ENCODE measurements at places on chromosomes 16 and 17.
A peak's percentile ranks its signal among the peaks of the same experiment; 100 is the strongest.

DNA sequence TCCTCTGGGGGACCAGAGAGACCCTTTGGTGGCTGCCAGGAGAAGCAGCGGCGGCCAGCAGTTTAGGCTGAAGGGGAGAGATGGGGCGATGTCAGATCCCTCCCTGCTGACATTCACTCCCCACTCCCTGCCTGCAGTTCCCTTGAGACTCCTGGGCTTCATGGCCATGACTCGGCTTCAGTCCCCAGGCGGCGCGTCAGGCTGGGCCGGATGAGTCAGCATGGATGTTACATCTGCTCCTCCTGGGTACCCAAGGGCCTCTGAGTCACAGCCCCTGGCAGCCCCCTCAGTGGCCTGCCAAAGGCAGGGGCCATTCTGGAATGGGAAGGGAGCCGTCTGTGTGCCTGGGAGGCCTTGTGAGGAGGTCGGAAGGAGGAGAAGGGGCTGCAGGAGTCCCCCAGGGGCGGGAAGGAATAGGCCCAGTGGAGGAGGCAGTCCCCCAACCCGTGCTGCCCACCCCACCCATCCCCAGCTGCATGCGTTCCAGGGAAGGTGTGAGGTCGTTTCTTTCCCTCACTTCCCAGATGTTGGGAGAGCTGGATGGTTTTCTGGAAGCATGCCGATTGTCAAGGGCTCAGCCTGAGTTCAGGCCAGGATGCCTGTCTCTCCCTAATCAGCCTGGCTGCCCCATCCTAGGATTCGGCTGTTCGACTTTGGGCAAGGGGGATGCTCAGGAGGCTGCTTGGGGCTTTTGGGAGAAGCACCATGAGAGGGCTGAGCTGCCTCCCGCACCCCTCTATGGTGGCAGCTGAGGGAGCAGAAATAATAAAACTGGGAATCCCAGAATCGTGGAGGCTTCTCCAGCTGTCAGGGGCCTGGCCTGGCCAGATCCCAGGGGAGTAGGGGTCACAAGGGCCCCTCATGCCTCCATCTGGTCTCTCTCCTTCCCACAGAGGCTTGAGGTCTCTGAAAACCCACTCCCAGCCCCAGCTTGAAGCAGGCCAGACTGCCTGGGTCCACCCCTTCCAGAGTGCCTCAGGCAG, 9.7 kb downstream of the RHBDL3 start:
- peak; percentile 73 for DNase-seq

- DNase-seq, result peak; percentile 64
These were observed 45.1 kb downstream of the MYH11 start for GRCh38 chr16:15811481-15812400.

DNA sequence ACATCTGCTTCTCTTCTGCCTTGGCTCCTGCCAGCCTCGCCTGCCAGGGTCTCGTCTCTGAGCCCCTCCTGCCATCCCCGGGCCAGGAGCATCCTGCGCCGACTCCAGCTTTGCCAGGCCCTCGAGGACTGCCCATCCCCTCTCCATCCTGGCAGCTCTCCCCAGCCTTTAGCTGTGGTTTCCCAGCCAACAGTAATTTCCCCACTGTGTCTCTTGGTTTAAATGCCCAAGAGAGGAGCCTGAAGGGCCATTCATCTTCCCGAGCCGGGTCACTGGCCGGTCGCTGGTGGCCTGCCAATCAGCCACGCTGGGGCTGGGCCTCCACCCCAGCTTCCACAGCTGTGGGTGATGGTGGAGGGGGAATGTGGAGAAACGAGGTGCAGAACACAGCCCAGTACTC, 47.8 kb downstream of the MRC2 start:
- no peak for DNase-seq

- no peak for DNase-seq
These were observed 16.2 kb upstream of the CD300E start for GRCh38 chr17:74639704-74640151.

DNA sequence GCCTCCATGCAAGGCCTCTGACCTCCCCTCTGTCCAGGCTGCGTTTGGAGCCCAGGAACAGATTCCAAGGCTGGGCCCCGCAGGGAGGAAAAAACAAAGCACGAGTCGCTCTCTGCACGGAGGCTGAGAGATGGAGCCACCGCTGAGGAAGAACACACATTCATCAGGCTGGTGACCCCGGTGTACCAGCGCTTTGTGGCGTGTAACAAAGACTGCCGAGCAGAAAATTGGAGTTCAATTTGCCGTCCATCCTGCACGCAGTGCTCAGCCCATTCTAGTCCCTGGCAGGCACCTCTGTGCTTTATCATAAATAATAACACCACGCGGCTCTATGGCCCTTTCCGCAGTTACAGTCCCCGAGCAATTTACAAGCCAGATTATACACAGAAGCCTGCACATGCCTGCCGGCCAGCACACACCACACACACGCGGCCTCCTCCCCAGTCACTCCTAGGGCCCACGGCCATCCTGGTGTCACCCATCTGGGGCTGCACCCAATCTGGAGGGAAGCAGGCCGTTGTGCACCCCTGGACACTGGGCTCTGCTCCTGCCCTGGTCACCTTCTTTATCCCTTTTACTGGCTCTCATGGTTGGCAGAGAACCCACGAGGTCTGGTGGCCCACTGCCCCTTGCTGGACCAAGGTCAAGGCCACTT, 124.4 kb downstream of the SDK2 start:
- DNase-seq, result no peak

DNA sequence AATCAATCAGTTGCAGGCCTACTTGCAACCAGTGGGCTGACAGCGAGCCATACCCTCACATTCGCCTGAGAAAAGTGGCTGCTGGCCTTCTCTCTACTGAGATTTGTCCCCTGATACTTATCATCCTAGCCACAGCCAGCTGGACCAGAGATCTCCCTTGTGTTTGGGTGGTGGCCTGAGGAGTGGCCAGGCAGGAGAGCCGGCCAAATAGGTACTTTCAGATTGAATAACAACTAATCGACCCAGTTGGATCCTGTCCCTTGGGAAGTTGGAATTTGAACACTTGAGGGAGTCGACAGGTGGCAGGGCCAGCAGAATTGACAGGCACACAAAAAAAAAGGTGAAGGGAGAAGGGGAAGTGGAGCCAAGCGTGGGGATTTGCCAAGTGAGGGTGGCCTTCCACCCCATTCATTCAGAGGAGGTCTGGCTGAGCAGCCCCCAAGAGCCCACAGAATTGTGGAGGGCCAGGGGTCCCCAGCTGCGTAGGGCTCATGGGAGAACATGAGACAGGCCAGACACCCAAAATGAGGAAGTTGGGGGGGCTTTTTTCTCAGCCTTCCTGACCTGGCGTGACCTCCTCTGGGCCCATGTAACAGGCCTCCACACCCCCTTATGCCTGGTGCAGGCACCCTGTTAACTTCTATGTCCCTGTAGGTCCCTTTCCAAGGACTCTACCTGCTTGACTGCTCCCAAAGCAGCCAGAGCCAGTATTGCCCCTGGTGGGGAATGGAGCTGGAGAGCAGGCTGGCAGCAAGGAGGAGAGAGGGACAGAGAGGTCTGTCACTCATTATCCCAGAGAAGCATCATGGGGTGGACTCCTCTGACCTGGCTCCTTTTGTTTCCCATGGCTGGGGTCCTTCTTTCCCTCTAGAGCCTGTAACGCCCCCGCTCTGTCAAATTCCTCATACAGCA, 2.9 kb upstream of the RANGRF start:
- no peak for DNase-seq

DNA sequence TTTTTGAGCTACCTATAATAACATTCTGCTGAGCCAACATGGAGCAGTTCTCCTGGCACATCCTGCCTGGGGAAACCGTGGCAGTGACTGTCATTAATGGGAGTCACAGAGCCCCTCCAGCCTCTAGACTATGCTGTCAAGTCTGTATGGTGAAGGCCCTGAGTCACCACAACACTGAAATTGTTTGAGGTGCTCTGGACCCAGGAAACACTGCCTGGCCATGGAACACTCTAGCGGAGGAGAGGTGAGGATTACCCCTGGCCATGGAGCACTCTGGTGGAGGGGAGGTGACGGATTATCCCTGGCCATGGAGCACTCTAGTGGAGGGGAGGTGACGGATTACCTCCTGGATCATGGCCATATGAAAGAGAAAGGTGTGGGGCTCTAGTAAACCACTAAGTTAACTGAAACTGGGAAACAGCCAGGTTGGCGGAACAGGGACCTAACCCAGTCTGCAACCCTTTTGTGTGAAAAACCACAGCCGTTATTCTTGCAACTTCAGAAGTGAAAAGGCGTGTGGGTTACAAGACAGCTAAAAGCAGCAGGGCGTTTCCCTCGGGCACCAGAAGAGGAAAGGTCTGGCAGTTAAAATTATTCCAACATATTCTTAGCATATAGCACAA, 156.7 kb downstream of the KCNJ12 start:
- no peak for DNase-seq

DNA sequence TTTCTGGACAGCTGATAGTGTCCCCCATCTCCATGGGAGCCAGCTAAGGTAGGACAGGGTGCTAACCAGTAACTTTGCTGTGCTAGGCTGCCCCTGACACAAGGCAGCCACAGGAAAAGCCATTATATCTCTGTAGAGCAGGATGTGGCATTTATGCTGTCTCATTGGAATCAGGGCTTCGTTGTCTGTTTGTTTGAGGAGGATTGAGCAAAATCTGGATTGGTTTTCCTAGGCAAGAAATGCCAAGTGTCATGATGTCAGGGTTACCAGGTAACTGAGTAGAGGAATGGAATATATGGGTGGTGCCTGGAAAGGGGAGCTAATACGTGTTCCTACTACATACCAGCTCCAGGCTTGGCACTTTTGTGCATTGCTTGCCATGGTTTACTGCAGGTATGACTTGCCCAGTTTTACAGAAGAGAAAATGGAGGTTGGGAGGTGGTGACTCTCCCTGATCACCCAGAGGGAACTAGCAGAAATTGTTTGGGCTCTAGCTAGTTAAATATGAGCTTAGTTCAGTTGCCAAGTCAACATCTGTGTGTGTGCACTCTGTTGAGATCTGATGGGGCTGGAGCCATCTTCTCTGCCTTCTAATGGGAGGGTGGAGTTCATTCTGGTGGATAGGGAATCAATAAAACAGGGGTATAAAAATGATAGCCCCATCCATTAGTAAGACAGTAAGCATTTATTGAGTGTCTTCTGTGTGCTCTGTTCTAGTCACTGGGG, 33.9 kb downstream of the GNAO1 start:
- no peak for DNase-seq
